Activated naive CD4-positive, alpha-beta T cell treated with anti-CD3 and anti-CD28 coated beads for 36 hours (primary cell): ENCODE measurements at places on chromosomes 12 and 14.

- no peak for DNase-seq
Measured at GRCh38 chr12:99142651-99143050, 497.6 kb downstream of the APAF1 start.

DNA sequence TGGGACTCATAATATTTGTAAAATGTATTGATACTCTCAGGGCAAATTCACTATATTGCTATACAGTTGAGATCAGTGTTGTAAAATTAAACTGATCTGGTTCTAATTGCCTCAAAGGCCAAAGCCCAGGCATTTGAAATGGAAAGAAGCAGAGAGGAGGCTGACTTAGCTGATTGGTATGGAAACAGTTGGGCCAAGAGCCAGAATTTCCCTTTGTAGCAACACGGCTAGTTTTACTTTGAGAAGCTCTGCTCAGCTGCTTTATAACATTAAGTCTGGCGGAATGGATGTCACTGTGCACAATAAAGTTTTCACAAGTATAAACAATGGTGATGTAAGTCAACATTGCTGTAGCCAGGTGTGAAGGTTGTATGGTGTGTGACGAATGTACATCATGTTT lies 186.4 kb downstream of the MSRB3 start:
- DNase-seq, result no peak

DNA sequence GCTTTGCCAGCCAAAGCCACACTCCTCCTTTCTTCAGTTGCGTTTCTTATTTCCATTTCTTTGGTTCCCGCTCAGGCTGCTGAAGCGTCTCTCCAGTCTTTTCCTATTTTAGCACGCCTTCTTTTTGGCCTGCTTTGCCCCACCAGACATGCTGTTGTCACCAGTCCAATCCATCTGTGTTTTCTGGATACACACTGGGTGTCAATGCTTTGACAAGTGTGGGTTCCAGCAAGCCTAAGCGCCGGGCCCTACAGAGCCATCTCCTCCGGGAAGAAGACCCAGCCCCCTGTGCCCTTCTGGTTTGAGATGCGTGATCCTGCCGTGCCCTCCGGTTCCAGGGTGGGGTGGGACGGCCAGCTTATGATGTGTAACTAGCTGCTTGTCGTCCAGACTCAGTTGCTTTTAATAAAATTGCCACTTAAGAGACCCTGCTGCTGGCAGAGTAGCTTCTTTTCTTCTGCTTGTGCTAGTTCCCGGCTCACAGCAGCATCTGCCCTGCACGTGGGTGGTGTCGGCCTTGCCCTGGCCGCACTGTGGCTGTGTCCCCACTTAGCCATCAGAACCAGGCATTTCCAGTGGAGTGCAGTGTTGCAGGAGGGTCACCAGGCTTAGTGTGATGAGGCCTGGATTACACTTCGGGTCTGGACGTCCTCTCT lies 29.7 kb downstream of the EML1 start:
- DNase-seq, result no peak

GRCh38 chr12:29673346-29673745 lies 110.4 kb downstream of the TMTC1 start:
- no peak for DNase-seq

DNA sequence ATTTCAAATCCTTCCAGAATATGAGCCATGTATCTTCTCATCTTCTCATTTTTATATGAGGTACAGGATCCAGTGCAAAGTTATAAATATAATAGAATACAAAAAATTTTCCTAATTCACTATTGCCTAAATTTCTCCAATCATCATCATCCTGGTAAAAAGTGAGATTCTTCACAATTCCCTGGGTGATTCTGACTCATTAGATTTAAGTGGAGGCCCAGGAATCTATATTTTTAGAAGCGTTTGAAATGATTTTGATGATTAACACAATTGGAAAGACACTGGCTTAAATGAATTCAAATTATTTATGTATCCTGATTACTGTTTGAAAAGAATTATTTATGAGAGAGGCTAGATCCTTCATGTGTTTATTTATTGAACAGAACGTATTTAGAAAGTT lies 380.3 kb upstream of the PDE3A start:
- DNase-seq, result no peak

- peak; percentile 74 for DNase-seq
Measured at GRCh38 chr12:101823891-101824290, 6.9 kb downstream of the GNPTAB start.

DNA sequence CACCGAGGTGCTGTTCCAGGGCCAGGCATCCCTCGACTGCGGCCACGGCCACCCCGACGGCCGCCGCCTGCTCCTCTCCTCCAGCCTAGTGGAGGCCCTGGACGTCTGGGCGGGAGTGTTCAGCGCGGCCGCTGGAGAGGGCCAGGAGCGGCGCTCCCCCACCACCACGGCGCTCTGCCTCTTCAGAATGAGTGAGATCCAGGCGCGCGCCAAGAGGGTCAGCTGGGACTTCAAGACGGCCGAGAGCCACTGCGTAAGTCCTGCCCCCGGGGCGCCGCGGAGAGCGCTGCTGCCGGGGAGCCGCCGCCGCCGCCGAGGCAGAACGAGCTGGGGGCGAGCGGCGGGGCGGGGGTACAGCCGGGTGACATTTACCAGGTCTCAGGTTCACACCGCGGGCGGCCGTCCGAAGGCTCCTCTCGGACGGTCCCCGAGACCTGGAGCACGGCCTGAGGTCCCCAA lies 1.4 kb downstream of the PLXNC1 start:
- DNase-seq, result peak; percentile 29

GRCh38 chr14:105582639-105583038 lies 56.3 kb downstream of the TMEM121 start:
- no peak for DNase-seq

DNA sequence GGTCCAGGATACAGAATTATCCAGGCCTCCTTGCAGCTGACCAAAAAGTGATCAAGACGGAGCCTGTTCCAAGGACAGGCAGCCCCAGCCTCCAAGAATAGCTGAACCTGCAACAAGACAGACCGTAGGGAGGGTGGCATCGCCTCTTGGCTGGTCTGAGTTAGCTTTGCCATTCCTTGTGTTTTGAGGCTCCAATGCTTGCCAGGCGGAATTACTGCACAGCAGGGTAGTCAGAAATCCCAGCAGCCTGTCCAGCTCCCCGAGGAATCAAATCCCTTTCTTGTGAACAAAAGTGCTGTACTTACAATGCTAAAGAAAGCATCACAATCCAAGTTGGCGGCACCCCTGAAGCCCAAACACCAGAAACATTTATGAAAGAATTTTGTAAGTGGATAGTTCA lies 246.9 kb downstream of the TMEM132C start:
- no peak for DNase-seq

DNA sequence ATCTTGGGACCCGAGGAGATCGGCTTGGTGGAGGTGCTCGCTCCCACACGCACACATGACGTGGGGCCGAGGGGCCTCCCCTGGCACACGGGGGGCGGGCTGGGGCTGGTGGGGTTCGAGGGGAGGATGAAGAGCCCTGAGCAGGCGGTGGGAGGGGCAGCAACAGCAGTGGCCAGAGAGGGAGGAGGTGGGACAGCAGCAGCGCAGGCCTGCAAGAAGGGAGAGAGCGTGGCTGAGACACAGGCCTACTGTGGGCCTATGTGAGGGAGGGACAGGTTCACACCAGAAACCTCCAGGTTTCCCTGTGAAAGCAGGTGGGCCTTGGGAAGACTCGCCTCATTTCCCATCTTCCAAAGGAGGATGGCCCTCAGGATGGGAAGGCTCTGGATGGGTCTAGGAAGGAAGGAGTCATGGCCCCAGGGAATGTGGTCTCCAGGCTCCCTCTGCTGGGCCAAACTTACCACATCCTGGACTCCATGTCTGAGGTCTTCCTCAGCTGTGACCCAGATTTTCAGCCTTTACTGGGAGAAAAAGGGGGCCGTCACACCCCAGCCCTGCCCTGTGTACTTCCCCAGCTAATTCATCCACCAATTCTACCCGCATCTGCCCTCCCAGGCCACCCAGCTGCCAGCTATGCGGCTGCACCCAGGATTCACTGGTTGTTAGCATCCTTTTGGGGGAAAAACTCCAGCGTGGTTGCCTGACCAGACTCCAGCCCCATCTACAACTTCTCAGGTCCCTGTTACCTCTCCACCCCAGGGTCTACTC lies 2.8 kb downstream of the PIANP start:
- DNase-seq, result peak; percentile 50

GRCh38 chr14:90578283-90578985 lies 181.6 kb downstream of the CALM1 start:
- no peak for DNase-seq

DNA sequence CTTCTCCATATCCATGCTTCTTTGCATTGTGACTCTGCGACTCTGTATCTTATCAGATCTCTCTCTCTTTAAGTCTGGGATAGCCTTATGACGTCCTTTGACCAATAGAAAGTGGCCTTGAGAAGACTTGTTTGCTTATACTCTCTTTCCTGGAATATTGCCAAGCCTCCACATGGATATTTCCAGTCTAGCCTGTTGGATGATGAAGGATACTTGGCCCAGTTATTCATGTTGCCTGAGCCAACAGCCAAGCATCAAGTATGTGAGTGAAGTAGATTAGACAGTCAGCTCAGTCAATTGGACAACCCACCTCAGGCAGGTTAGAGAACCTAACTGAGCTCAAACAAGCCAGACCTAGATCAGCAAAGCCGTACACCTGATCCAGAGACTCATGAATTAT lies 864.2 kb upstream of the MGAT4C start:
- DNase-seq, result no peak

DNA sequence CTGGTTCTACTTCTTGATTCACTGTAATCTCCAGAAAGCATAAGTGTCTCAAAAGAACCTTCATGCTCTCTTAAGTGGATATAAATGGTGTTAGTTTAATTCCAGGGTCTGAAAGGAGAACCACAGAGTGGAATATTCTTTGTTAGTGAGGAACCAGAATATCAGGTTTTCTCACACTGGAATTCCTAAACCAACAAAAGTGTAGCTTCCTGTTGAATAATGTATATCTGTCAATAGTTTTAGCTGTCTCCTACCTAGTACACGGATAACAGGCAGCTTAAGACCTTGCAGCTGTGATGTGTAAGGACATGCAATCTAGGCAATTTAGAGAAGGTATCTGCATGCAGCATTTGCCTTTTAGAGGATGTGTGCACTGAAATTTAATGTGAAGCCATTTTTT lies 24.0 kb downstream of the LRIG3 start:
- no peak for DNase-seq

DNA sequence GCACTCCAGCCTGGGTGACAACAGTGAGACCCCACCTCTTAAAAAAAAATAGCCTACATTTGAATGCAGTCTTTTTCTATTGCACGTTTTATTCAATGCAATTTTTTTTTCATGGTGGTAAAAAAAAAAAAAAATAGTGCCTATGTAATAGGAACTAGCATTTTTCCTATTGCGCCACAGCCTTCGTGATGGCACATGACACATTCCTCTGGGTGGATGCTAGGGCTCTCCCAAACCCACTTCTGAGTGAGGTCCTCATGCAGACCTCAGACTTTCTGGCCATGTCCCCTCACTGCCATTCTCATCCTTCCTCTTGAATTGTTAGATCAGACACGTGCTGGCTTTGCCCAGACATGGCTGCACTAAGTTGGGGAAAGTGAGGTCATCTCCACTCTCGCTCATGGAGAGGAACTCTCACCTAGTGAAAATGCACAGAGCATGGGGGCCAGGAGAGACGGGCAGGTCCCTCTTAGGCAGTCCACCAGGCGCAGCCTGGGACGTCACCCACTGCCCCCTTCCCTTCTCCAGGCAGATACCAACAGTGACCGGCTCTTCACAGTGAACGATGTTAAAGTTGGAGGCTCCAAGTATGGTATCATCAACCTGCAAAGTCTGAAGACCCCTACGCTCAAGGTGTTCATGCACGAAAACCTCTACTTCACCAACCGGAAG lies 19.2 kb downstream of the DCAF4 start:
- DNase-seq, result no peak

- no peak for DNase-seq
Measured at GRCh38 chr12:96256672-96257361, 62.6 kb downstream of the ELK3 start.

GRCh38 chr14:75196064-75196463 lies 19.7 kb upstream of the TMED10 start:
- DNase-seq, result no peak

DNA sequence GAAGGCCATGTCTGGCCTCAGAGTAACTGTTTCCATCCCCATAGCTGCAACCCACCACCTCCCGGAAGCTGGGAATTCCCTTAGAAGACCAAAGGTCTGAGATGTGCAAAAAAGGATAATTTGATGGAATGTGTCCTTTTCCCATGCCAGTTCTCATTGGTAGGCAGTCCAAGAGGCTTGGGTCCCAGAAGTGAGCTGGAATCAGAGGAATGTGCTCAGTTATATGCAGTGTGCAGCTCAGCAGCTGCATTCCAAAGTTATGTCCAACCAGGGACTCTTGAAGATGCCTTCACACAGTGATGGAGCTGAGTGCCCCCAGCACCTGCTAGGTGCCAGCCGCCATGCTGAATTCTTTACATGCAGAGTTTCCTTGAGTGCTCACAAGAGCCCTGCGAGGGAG lies 583.9 kb upstream of the TBX3 start:
- DNase-seq, result no peak

DNA sequence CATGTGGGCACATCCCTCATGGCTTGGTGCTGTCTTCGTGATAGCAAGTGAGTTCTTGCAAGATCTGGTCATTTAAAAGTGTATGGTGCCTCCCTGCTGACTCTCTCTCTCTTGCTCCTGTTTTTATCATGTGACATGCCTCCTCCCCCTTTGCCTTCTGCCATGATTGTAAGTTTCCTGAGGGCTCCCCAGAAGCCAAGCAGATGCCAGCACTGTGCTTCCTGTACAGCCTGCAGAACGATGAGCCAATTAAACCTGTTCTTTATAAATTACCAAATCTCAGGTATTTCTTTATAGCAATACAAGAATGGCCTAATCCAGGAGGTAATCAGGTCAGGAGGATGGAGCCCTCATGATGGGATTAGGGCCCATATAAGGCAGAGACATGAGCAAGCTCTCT lies 116.3 kb downstream of the DPF3 start:
- no peak for DNase-seq

- no peak for DNase-seq
Measured at GRCh38 chr12:99059824-99060511, 414.9 kb downstream of the APAF1 start.

- DNase-seq, result no peak
Measured at GRCh38 chr12:105223352-105223845, 12.6 kb downstream of the APPL2 start.

GRCh38 chr12:130394906-130395305 lies 57.2 kb downstream of the PIWIL1 start:
- DNase-seq, result no peak

- no peak for DNase-seq
Measured at GRCh38 chr12:65935906-65936901, 111.9 kb downstream of the HMGA2 start.
